ENCODE measurements at places on chromosomes 5 and 9.

DNA sequence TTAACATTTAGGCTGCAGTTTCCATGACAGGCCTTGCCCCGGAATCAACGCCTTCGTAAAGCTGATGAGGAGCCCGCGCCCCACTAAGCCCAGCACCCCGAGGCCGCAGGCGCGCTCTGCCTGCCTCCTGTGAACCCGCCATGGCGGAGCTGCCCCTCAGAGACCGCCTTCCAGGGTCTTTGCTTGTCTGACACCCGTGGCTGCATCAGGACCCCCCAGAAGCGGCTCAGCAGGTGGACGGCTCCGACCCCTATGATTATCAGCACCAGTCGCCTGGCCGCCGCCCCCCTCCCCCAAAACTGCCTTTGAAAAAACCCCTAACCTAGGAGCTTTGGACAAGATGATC is 507 bp upstream of the DPH7 start:
- no peak for DNase-seq

- DNase-seq: no peak
These were observed 86.8 kb upstream of the CD180 start for GRCh38 chr5:67283275-67283987.

DNA sequence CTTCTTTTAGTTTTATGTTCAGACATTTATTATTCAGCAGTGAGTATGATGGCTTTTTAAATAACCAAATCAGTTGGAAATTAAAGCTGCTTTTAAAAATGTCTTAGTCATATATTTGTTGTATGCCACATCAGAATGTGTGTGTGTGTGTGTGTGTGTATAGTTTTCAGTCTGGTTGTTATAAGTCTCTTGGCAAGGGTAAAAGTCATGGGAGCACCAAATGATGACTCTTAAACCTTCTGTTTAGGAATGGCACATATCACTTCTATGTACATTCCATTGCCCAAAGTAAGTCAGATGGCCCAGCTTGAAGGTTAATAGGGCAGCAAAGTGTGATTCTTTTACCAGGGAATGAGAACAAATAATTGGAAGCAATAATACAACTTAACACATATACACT is 135.9 kb downstream of the RNF180 start:
- no peak for DNase-seq

- no peak for DNase-seq
These were observed 86.9 kb downstream of the GNAQ start for GRCh38 chr9:77944556-77945243.

DNA sequence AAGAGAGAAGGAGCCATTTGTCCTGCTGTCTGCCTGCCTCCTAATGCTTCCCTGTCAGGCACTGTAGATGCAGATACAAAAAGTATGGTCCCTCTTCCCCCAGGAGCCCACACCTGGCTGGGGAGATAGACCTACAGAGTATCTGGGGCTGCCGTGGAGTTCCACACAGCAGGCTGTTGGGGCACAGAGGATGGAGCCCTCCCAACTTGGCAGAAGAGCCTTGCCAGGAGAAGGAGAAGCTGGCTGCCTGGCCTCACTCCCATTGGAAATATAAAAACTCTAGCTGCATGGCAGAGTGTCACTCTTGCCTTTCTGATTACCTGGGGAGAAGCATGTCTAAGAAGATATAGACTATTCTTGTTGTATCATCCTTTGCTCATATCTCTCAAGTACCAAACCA is 160.4 kb downstream of the FSTL4 start:
- DNase-seq: no peak

DNA sequence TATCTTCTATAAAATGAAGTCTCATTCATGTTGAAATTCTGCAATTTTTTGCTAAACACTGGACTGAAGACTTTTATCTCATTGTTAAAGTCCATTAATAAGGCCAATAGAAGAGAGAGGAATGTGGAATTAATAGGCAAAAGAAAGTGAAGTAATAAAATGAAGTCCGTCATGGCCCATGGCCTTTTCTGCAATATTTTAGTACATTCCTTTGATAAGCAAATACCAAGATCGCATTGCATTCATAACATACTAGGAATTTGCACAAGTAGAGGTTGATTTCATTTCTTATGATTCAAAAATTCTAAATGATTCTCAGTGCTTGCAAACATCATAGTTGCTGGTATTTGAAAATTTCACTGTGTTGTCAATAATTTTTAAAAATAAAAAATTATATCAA is 664.0 kb downstream of the NR2F1-AS1 start:
- no peak for DNase-seq

Data from activated CD8-positive, alpha-beta memory T cell treated with anti-CD3 and anti-CD28 coated beads for 4 hours (primary cell).